Stimulated activated CD8-positive, alpha-beta memory T cell treated with anti-CD3 and anti-CD28 coated beads, Interleukin-4, amount 100 ng/mL, for 1 hour (primary cell): ENCODE measurements at places on chromosomes 1 and 21.

- DNase-seq = no peak
Measured at GRCh38 chr1:43235451-43236121, 34.2 kb upstream of the TMEM125 start.

- no peak for DNase-seq
Measured at GRCh38 chr1:12095452-12096263, 32.6 kb downstream of the TNFRSF8 start.

DNA sequence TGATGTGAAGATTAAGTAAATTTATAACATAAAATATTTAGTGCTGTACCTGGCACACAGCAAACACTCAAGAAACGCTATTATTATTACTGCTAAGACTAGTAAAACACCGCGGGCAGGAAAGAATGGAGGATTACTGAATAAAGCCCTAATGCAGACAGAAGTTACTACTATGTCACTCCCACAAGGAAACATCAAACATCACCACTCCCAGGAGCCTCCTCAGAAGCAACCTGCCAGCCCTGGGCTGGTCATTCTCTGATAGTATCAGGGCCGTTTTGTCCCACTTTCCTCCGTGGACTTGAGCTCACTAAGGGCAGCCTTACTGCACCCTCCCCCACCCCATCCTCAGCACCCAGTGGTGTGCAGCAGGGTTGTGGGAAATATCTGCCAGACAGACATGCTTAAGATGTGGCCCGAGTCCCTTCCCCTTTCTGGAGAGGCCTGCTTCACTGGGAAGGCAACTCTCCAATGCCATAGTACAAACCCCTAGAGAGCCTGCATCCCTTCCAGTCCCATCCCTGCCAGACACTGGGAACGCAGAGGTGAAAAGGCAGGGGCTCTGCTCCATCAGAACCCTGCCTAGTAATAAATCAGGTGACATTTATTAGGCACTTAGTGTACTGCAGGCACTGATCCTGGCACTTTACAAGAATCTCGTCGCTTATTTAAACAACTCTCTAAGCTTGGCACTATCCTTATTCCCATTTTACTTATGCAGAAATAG is 41.7 kb upstream of the ECE1 start:
- DNase-seq = no peak

- DNase-seq = no peak
Measured at GRCh38 chr21:41764558-41765419, 2.1 kb downstream of the RIPK4 start.

- no peak for DNase-seq
Measured at GRCh38 chr1:2604844-2605508, 18.4 kb downstream of the PRXL2B start.

GRCh38 chr21:21177353-21177986 is 179.3 kb downstream of the NCAM2 start:
- DNase-seq = no peak

DNA sequence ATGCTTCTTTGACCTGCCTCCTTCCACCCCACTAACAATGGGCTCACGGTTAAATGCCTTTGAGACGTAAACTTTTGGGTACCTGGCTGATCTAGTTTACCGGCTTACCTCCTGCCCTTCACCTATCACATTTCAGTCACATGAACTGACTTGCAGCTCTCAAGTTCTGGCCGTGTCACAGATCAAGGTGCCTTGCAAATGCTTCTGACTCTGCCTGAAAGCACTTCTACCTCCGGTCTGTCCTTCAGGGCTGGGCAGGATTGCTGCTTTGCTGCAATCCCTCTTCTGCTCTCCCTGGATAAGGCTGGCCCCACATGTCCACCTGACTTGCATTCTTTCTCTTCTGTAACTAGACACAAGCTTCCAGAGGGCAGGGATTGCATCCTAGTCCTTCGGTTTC is 69.0 kb downstream of the GRIK1 start:
- DNase-seq = no peak

DNA sequence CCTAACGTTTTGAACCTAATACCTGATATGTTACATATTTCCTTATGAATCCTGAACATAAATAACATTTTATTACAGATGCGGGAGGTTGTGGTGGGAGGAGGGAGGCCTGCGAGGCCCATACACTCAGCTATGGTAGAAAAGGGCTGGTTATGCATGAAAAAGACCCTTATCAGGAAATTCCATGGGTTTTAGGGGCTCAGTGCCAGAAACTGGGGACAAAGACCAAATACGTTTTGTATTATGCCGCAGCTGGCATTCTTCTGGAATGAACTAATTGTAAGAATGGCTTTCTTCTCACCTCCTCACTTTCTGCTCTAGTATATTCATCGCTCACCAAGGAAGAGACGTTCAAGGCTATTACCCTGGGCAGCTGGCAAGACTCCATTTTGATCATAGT is 76.7 kb downstream of the ADSS2 start:
- no peak for DNase-seq

DNA sequence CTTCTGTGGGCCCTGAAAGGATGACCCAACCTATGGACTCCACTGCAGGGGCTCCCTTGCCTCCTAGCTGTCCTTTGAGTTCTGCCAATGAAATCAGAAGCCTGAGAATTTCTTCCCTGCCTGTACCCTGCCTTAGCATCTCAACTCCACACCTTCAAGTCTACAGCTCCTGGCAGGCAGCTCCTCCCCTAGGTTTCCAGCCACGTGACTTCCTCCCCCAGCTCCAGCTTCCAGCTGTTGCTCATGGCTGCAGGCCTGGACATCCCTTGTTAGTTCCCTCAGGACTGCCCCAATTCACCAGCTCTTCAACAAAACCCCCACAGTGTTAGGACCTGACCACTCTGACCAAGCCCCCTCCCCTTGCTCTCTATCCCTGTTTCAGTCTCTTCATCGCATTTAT is 2.4 kb downstream of the RCAN1 start:
- no peak for DNase-seq

- no peak for DNase-seq
Measured at GRCh38 chr1:86965012-86965826, 50.8 kb downstream of the HS2ST1 start.

DNA sequence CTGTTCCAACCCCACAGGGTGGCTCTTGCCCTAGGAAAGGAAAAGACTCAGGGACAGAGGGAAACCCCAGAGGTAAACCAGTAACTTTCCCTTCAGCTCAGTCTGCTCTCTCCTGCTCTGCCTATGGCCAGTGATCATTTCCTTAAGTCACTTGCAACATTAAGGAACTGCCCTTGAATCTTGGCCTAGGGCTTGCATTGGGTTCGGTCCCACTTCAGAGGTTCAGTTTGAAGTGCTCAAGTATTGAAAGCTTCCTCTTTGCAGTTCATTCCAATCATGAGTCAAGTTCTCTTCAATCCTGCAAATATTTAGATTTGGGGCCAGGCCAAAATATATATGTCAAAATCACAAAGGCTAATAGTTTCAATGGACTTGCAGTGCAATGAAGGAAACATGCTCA is 97.7 kb upstream of the IRF2BP2 start:
- no peak for DNase-seq

DNA sequence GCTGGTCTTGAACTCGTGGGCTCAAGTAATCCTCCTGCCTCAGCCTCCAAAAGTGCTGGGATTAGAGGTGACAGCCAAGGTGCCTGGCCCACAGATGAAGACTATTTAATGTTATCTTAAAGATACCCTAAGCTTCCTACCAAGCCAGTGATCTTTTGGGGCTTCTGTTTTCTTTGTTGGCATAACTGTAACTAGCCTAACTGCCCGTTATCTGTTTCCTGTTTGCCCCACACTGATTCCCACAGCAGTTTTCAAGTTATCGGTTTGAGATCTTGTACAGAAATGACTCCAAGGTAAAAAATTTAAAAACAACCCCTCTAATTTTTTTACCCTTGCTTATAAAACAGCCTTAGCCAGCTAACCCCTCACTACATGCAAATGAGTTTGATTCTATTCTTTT is 12.4 kb downstream of the SELL start:
- DNase-seq = no peak

- DNase-seq = peak; percentile 69
Measured at GRCh38 chr1:155324037-155324716, 3.5 kb downstream of the RUSC1 start.

- no peak for DNase-seq
Measured at GRCh38 chr21:15241997-15242736, 177.4 kb upstream of the NRIP1 start.

DNA sequence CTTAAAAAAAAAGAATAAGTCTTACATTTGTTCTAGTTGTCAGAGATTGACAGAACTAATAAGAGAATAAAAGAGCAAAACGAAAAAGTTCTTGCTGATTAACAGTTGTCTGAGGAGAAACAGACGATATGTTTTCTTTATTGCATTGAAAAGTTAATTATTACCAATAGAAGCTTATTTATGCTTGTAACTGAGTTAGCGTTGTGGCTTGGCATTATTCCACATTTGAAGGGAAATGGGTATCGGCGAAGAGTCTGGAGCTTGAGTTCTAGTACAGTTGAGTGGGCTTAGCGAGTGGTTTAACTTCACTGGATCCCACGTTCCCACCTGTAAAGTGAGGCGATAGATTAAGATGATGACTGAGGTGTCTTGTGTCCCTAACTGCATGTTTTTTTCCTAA is 109.0 kb downstream of the SDCCAG8 start:
- DNase-seq = no peak
